Stimulated activated CD4-positive, alpha-beta T cell treated with anti-CD3 and anti-CD28 coated beads, Interleukin-4, amount 100 ng/mL, for 4 hours (primary cell): ENCODE measurements at places on chromosomes 2 and 18.

DNA sequence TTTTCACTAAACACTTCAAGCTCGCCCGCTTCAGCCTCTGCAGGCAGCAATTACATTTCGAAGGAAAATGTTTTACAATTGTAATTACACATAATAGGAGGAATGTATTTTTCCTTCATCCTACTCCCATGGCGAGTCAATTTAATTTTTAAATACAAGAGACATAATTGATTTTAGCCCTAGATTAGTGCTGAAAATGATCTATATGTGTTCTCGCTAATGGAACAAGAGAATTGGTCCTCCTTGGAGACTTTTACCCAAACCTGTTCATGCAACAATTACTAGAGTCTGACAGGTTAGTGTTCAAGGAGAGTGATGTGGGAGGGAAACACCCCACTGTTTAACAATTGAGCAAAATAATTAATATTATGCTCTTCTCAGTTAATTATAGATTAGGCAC, 509.4 kb upstream of the SETBP1 start:
- no peak for DNase-seq

DNA sequence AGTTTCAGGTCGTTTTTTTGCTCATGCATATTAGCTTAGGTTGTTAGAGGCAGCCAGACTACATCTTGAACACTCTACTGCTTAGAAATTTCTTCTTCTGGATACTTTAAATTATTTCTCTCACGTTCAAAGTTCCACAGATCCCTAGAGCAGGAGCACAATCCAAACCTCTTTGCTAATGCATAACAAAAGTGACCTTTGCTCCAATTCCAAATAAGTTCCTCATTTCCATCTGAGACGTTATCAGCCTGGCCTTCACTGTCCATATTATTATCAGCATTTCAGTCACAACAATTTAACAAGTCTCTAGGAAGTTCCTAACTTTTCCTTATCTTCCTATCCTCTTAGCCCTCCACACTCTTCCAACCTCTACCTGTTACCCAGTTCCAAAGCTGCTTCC, 50.4 kb upstream of the ERMN start:
- DNase-seq = no peak

DNA sequence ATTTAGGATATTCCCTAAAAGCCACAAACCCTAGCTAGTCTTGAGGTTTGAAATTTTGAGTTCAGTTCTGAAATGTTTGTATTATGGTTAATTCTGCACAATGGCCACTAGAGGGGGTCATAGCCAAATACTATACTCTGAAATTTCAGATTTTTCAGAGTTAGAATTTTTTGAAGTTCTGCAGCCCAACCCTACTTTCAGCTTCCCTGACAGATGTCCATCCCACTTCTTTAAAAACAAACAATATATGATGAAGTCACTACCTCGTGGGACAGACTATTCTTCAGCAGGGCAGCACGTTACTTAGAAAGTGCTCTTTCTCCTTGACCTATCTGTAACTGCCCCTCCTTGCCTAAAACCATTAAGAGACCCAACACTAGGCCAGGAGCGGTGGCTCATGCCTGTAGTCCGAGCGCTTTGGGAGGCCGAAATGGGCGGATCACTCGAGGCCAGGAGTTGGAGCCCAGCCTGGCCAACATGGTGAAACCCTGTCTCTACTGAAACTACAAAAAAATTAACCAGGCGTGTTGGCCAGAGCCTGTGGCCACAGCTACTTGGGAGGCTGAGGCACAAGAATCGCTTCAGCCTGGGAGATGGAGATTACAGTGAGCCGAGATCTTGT, 48.2 kb upstream of the PAPOLG start:
- DNase-seq = no peak

DNA sequence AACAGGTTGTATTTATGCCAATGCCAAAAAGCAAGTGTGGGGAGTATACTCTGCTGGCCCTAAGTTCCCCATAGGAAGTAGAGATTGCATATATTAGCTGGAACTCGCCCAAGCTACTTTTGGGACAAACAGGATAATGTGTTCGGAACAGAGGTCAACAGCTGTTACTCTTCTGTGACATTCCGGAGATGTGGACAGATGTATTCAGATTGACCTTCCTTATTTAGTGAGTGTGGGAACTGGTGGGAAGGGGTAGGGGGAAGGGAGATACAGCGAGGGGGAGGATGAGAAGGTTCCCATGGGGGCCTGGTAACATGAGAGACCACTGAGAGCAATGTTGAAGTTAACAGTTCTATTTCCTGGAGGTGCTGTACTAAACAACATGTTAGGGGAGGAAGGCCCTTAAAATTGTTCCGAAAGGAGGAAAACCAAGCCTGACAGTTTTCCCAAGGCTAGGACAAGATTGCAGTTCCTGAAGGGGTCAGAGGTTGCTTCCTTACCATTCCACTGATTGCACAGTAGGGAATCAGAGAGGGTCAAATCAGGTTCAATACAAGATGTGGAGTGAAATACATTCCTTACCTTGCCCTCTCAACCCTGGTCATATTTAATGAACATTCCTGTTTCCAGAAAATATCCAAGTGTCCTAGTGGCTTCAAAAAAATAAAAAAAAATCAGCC, 14.3 kb upstream of the CD28 start:
- no peak for DNase-seq

DNA sequence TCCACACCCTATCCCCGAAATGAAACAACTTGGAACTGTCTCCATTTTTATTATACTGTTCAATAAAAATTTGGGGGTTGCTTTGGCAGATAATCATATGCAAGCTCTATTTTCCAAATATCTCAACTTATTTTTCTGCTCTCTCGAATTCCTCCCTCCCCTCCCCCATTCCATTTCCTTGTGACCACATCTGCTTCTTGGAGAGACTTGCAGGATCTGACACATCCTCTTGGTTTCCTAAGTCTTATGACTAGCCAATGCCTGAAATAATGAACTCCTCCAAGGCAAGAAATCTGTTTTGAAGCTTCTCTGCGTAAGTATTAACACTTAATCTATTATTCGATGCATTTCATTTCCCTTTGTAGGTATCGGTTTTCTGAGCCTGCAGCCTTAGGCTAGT, 16.1 kb downstream of the TGIF1 start:
- DNase-seq = no peak
